ENCODE measurements at places on chromosomes 1 and 21.

- DNase-seq = no peak
Measured at GRCh38 chr1:222369148-222369547, 178.8 kb downstream of the HHIPL2 start.

DNA sequence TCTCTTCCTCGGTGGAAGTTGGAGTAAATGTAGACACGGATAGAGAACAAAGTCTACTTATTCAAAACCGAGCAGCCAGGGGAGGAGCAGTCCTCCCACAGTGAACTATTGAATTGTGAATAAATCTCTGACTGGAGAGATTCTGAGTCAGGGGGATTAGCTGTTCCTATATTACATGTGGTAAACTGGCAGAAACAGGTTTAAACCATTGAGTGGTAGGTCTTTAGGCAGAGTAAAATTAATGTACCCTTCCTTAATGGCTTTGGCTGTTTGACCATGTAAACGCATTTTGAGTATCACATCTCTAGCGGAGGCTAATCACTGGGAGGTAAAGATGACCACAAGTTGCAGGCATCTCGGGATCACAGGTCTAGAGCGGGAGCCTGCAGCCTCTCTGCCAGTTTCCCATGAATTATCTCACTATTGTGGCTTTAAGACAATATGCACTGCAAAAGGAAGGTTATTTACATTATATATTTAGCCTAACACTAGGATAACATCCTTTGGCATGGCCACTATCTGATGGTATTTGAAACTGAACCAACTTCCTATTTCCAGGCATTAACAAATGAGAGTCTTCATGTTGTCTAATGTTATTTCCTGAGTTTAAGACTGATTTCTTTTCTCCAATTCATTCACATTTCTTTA lies 7.9 kb upstream of the DISC1 start:
- no peak for DNase-seq

DNA sequence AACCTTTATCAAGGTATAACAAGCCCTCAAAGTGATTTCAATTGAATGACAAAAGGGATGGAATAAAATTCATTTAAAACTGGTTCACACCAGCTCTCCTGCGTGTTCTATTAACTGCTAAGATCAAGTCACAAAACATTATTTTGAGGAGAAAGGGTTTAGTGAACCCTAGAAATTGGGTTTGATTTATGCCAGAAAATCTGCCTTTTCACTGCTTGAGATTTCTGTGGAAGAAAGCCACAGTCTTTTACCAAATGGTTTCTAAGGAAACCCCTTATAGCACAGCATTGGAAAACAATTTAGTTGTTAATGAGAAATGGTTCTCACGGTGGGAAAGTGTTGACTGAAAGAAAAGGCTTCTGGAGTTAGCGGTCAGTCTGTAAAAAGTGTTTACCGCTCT lies 43.6 kb upstream of the DPH5 start:
- DNase-seq = no peak

- DNase-seq = no peak
Measured at GRCh38 chr1:172414331-172414730, 6.2 kb upstream of the C1orf105 start.

GRCh38 chr1:240589585-240590110 lies 22.3 kb downstream of the GREM2 start:
- no peak for DNase-seq

GRCh38 chr21:42592156-42592820 lies 61.1 kb upstream of the PDE9A start:
- DNase-seq = no peak

DNA sequence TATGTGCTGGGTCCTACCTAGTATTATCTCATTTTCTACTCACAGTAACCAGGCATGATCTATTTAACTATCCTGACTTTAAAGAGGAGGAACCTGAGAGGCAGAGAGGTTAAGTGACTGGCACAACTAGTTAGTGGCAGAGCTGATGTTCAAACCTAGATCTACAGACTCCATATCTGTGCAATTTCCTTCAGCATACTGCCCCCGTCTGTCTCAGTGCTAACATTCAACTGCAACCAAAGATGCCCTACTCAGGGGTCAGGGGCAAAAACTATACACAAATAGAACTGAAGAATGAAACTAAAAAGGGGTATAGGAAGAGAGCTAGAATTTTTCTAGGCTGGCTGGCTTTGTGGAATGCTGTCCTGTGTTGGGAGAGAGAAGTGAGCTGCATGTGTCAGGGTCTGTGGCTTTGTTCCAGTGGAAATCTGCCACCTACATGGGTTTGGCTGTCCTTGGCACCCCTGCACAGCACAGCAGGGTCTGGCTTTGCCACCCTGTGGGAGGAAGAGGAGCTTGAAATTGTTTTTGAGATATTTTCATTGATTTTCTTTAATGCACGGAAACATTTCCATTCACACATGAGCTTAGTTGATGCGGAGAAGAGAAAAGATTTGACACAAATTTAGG lies 368.5 kb downstream of the RPS6KC1 start:
- no peak for DNase-seq

DNA sequence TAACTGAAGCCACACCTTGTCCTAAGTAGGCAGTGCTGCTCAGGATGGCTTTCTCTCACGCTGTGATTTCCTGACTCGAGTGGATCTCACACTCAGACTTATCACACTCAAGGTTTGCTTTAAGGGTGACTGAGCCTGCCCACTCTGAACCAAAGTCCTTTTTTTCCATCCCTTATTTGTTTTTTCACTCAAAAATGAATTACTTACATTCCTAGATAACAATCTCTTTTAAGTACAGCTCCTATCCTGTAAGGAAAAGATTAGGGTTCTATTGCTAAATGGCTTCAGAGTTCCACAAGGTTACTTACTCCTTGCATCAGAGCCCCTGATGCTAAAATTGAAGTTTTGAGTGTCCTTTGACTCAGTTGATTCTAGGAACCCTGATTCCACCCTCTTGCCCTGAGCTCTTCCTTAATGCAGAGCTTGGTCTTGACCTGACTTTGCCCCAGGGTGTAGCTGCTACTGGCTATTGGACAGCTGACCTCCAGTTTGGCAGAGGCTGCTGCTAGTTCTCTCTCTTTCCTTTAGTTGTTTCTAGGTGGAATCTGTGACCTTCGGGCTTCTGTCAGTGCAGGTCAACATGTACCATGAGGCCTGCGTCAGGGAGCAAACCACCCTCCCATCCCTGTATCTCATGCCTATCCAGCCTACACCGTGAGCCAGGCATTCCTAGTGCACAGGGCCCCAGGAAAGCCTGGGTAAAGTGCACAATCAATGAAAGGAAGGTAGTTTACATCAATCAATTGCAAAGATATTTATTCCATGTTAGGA lies 80.1 kb upstream of the CD55 start:
- no peak for DNase-seq

DNA sequence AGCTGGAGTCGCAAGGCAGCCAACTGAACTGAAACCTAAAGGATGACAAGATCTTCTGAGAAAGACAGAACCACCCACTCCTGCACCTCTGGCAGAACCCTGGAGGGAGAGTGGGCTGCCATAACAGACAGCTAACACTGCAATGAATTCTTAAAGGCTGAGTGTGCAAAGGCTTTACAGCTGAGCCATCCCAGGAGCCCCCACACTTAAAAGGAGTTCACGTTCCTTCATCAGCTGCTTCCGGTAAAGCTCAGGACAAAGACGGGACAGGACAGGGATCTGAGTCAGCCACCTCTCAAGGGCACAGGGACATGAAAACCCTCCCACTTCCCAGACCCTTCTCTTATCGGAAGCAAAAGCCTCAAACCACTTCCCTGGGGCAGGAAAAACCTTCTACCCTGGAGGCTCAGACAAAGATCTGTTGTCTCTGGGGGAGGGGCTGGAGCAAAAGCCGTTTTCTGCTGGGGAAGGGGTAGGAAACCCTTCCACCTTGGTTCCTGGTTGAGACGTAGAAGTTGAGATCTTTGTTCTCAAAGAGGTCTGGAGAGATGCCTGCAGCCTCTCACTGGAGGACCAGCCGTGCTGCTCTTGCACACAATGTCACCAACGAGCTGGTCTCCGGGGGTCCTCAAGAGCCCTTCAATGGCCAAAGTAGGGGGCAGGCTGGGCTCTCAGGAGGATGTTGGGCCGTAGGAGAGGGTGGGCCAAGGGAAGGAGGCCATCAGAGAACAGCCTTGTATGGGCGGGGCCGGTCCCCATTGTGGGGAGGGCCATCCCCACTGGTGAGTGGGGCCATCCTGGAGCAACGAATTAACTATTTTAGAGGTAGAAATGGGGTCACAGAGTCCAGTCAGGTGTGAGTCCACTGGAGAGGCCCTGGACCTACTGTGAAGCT lies 452.4 kb downstream of the PTPRU start:
- DNase-seq = no peak

DNA sequence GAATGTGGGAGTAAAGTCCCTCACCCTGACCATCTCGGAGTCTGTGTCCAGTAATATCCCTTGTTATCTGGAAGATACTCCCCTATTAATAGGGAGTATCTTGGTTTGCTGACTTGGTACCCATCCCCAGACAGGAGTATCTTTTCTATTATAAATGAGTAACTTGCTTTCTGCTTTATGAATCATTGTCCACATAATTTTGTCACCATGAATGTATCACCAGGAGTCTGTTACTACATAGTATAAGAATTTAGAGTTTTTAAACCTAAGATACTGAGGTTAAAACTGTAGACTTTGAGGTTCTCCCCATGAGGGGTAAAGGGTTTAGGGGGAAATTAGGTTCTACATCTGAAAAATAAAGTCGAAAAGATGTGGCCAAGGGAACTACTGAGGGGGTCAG lies 175.6 kb downstream of the FCRL5 start:
- no peak for DNase-seq

DNA sequence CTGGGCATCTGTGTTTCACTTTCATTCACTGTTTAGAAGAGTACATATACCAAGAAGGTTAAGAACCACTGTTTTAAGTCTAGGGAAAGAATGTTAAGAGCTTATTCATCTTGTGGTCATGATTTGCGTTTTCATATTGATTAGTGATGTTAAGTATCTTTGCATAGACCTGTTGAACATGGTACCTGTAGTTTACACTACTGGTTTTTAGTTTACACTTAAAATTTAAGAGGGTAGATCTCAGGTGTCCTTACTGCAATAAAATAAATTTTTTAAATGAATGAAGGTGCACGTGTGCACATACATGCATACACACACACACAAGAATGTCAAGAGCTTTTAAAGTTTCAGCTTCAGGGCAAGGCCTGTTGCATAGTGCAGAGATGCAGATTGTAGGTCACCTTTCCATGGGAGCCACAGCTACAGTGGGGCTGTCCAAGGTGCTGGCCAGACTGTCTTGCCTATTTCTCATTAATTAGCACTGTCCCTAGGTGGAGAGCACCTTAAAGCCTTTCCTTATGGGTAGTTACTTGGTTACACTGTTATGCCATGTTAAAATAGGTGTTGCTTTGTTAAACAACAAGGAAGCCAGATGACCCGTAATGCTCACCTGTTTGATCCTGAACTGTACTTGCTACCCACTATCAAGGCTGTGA lies 543.0 kb upstream of the DAB1 start:
- DNase-seq = no peak

DNA sequence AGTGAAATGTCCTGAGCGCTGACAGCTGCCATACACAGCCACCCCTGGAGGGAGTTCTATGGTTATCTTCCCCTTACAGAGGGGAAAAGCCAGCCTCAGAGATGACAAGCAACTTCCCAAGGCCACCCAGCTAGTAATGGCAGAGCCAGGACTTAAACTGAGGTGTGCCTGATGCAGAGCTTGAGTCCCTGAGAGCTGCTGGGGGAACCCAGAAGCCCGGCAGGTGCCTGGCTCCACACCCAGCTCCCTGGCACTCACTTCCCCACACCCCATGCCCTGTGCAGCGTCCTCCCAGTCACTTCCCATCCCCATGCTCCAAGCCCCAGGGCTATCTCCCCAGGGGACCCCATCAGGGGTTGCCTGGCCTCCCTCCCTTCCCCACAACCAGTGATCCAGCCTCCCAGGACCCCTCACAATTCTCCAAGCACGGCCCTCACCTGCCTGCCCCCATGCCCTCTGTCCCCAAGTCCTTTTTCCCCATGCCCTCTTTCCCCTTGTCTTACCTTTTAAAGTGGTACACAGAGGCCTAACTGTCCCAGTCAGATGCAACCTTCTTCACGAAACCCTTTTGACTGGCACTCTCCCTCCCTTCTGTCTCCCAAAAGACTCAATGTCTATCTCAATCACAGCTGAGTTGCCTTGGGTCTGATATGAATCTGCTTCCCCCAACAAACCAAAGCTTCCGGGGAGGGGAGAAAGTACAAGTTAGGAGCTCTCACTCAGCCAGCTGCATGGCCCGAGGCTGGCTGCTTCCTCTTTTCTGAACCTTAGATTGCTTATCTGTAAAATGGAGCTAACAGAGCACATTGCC lies 39.8 kb upstream of the LRP8 start:
- DNase-seq = no peak

DNA sequence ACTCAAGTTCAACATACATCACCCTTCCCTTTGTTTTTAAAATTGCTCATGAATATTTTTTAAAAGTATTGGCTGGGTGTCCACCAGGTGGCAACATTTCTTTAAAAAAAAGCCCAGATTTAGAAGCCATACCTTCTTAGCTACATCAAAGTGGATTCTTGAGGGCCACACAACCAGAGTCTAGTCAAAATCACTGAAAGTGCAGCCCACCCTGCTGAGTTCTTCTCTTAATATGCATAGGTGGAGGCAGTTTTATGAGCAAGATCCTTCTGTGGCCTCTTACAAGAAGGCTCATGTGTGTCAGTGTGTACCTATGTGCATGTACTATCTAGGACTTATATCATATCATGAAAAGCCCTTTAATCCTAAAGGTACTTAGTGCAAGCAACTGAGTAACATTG lies 16.9 kb upstream of the GNG12 start:
- DNase-seq = no peak

DNA sequence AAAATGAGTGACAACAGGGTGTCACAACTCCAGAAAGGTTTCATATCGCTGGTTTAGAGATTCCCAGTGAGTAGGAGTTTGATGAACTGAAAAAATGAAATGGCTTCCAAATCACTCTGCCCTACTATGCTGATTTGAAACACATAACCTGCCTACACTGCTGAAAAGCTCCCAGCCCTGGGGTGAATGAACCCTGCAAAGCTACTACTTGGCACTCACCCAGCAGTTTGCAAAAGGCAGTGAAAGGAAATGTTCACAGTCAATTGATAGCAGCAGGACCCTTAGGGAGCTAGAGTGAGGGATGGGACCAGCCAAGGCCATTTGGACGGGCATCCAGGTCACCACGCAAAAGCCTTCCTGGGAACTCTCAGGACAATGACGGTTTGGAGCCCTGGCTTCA lies 44.4 kb upstream of the SRP9 start:
- DNase-seq = no peak

GRCh38 chr21:40783404-40783803 lies 63.6 kb downstream of the DSCAM start:
- no peak for DNase-seq

- no peak for DNase-seq
Measured at GRCh38 chr1:87678266-87678665, 349.6 kb downstream of the LMO4 start.

GRCh38 chr1:110094931-110095654 lies 17.1 kb upstream of the UBL4B start:
- no peak for DNase-seq

- no peak for DNase-seq
Measured at GRCh38 chr1:93815366-93816110, 63.5 kb downstream of the DNTTIP2 start.

DNA sequence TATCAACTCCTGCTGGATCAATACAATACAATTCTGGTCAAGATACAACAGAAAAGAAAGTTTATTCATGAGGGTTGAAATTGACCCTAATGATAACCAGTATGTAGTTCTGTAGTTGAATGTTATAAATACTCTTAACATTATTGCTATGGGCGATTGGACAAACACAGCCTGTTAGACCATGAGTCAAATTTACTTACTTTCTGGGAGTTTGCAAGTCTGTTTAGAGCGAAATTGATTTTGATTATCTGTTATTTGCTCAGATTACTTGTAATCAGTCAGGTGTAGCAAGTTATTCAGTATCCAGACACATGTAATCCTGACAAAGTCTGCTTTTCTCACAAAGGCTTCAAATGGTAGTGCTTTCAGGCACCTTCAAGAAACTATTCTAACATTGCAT lies 216.6 kb upstream of the B3GALT2 start:
- no peak for DNase-seq
